ENCODE measurements at places on chromosomes 12 and 14.

DNA sequence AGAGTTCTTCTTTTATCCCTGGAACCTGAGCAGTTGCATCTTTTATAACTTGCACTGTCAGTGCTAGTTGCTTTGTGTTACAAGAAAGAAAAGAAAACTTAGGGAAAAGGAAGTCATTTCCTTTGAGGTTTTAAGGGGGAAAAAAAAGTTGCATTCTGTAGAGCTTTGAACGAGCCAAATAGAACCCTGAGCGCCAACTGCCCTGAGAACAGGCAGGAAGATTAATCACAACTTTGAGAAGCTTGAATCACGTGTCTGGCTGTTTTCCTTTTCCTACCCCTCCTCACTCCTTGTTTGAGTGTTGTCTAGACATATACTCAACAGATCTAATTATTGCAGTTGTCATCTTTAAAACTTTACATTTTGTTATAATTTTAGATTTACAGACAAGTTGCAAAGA is 12.5 kb downstream of the PCNX1 start:
- DNase-seq, result no peak

DNA sequence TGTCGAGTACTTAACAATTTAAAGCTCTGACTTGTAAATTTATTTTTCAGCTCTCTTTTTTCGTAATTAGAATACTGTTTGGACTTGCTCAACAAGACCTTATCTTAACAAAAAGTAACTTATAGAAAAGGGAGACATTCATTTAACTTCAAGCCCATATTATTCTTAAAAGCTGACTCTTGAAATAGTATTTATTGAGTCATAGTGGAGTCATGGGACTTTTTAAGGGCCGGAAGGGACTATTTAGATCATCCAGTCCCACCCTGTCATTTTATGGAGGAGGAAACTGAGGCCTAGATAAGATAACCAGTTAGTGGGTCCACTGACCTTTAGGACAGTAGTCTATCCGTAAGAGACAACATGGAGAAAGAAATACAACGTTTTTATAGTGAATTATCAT is 1.5 kb downstream of the RAP1B start:
- DNase-seq, result no peak

GRCh38 chr12:29902043-29902442 is 118.3 kb upstream of the TMTC1 start:
- DNase-seq, result no peak

GRCh38 chr14:91103116-91103515 is 10.8 kb upstream of the DGLUCY start:
- DNase-seq, result no peak

DNA sequence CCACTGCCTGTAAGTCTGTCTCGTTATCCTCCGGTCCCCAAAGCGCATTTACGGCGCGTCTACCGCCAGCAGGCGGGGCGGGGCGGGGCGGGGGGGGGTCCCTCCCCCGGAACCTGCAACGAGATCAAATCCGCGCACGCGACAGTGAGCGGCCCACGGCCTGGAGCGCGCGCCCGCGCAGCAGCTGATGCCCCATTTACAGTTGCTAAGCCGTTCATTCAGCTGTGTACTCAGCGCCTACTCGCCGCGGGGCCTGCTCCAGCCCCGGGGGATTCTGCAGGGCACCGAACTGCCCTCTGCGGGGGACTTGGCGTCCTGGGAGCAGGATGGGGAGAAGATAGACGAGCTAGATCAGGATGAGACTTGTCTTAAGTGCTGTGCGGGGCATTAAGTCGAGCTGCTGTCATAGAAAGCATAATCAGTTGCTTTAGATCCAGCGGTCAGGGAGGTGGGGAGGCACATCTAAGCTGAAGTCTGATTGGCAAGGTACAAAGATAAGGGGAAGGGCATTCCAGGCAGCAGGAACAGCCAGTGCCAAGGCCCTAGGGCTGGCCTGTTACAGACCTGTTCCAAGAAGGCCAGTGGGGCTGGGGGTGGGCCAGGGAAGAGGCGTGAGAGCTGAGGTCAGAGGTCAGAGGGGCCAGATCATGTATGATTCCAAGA is 1.4 kb upstream of the CCDC85C start:
- DNase-seq, result peak; percentile 76

DNA sequence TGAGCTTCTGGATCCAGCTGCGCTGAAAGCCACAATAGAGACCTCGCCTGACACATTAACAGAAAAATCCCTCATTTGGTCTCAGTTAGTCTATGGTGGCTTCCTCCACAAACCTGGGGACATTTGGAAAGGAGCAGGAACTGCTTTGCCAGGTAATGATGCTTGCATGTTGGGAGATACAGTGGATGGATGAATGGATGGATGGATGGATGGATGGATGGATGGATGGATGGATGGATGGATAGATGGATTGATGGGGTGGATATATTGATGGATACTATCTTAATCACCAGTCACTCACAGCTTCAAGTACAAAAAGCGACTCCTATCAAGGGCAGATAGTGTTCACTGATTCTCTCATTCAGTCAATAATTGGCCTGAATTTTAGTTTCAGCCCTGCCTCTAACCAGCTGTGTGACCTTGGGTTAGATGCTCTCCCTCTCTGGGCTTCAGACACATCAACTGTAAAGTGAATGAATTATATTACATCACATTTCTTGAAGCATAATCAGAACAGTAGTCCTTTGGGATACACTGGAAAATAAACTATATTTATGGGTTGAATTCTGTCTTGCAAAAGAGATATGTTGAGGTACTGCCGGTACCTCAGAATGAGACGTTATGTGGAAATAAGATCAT is 29.3 kb downstream of the MAP1LC3B2 start:
- DNase-seq, result no peak

GRCh38 chr14:63205866-63206265 is 1.6 kb downstream of the RHOJ start:
- no peak for DNase-seq

GRCh38 chr14:100618763-100619320 is 31.6 kb upstream of the BEGAIN start:
- DNase-seq, result no peak

GRCh38 chr14:101507836-101508150 is 53.5 kb upstream of the DIO3 start:
- DNase-seq, result no peak

DNA sequence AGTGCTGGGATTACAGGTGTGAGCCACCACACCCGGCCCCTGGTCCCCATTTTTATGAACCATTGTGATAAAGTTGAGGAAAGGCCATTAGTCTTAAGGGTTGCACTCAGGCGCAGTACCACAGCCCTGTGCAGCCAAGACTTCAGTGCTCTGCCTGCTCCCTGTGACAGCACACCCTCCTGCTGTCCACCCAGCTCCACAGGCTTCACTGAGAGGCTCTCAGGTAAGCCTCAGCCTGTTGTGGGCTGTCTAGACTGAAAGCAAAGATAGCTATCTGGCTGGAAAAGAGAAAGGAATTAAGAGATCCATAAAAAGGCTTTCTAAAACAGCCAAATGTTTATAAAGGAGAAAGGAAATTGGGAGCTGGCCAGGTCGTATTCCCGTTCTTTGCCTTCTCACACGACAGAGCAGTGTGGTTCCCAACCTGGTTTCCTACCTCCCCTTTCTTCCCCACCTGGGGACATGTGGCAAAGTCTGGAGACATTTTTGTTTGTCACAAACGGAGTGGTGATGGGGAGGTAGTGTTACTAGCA is 19.1 kb upstream of the DNM1L start:
- DNase-seq, result no peak

GRCh38 chr12:5840944-5841343 is 104.1 kb downstream of the ANO2 start:
- no peak for DNase-seq

DNA sequence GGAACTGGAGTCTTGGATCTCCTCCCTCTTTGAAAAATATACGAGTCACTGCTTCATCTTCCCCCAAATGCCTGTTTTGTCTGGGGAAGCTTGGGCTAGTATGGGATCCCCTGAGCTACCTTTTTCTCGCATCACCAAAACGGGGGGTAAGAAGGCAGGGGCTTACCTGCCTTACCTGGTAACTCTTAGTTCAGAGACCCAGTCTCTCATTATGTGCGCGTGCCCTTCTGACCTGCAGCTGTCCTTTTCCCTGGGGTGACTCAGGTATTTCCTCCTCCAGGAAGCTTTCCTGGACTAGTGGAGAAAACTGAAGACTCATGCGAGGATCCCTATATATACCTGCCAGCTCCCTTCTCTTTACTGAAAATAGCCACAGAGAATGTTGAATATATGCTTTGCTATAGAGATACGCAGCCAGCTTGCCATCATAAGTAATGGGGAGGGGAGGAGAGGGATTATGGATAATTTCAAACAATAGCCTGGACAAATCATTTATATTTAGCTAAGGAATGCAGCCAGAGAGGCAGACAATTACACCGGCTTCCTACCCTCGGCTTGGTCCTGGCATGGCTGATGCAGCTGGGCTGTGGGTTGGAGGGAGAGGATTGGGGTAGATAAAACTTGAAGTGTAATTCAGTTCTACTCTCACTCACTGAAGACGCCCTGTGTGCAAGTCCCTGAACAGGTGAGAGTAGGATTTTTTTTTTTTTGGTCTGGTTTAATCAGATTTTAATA is 1.1 kb downstream of the TSPAN9 start:
- DNase-seq, result no peak

- DNase-seq, result no peak
Observed at GRCh38 chr12:40208707-40209446, 15.9 kb upstream of the LRRK2 start.

All from effector memory CD8-positive, alpha-beta T cell (primary cell).